ENCODE measurements at places on chromosomes 7 and 10.

DNA sequence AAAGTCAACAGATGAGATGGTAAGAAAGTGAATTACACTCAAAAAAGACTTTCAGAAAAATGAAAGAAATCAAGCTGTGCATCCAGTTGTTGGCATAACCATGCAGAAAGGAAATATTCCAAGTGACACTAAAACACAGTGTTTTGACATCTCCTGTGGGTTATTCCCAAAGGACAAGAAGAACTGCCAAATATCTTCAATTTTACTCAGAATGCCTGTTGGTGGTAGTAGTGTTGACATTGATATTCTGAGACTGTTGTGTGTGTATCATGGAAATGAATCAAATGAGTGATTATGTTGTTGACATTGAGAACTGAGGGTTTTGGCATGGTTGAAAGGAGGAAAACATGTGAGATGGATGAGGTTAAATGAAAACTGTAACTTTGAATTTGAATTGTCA is 196.9 kb downstream of the SH2D4B start:
- no peak for DNase-seq

- DNase-seq, result no peak
Measured at GRCh38 chr10:3357737-3358136, 185.2 kb upstream of the PITRM1 start.

- no peak for DNase-seq
Measured at GRCh38 chr10:2949221-2949947, 118.0 kb upstream of the PFKP start.

GRCh38 chr7:128318691-128319090 is 25.0 kb downstream of the RBM28 start:
- no peak for DNase-seq

GRCh38 chr10:86197166-86197790 is 169.3 kb downstream of the GRID1 start:
- DNase-seq, result no peak

- no peak for DNase-seq
Measured at GRCh38 chr10:105356626-105357025, 715.5 kb downstream of the SORCS3 start.

DNA sequence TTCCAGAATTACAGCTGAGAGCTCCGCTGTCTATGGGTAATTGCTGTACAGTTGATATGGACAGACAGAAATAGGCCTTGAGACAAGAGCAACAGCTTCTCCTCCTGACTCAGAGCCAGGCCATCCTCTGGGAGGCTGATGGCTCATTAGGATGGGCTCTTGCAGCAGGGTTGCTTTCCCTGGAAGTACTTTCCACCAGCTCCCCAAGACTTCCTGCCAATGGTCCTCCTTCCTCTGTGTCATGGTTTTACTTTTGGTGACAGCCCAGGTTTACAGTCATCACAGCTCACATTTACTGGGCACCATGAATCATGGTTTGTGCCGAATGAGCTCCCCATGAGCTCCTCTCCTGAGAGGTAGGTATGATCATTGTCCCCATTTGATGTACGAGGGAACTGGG is 131.8 kb downstream of the HECW1 start:
- no peak for DNase-seq

- DNase-seq, result no peak
Measured at GRCh38 chr7:130971297-130971696, 237.3 kb upstream of the KLF14 start.

- no peak for DNase-seq
Measured at GRCh38 chr10:50325449-50326171, 74.3 kb upstream of the ASAH2 start.

GRCh38 chr10:51743146-51743545 is 43.8 kb upstream of the CSTF2T start:
- DNase-seq, result no peak

DNA sequence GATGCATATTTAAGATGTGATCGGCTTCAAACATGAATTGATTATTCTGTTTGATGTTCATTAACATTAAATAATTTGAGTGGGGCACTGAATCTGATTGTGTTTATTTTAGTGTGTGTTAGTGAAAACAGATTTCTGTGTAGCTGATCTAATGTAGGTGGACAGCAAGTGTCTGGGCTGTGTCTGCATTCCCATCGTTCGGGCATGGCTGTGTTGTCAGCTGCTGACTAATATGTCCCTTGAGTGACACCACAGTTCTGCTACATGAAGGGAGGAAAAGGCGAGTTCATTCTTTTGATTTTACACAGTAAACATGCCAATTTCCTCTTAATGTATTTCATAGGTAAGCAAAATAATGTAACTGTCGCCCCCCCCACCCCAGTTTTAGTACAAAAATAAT is 203.0 kb downstream of the CNTNAP2 start:
- DNase-seq, result no peak

DNA sequence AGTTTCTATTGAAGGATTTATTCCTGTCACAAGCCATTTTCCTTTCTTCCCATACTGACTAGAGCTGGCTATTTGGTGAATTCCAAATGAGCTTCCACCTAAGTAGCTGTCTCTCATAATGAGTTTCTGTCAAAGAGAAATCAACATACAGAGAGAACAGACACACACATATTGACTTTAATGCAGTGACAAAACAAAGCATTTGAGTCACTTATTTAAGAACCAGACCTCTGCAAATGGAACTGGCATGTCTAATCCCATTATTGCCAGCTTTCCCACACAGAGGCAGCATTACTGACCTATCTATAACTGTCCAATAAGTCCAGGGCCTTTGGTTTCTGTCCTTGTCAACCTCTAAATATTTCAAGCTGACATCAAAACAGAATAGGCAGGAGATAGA is 179.3 kb upstream of the CSTF2T start:
- DNase-seq, result no peak

DNA sequence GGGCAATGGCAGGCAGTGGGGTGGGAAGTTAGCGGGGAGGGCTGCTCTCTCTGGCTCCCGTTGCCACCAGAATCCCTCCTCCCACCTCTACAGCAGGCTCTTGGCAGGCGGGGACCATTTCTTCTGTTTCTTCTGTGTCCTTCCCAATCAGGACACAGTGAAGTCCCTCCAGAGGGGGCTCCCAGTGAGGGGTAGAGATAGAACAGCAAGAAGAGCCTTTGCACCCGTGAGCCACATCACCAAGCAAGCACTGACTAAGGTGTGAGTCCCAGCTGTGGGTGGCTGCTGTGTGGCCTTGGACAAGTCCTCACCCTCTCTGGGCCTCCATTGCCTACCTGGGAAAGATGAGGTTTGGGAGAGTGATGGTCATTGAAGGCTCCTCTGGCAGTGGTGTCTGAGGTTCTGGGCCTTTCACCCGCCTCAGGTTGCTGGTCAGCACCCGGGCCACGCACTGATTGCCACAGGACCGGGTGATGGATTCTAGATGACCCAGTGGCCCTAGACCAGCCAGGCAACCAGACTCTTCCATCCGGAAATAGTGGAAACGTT is 26.0 kb upstream of the PCBD1 start:
- no peak for DNase-seq

DNA sequence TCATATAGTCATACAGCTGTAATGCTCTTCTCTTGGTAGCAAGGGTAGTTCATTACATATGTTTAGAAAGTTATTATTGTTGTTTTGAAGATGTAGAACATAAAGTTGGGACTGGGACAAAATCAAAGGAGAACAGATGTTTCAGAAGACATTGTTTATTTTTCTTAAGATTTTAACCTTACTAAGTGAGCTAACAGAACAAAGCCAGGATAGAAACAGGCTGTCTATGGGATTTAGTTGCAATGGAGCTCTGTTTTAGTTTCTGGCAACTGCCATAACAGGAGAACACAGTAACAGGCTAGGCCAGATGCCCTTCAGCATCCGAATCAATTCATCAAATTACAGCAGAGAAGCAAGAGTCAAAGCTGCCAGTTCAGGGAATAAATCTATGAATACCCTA is 382.4 kb downstream of the ARL4A start:
- no peak for DNase-seq

GRCh38 chr10:23065181-23065948 is 30.0 kb upstream of the MSRB2 start:
- DNase-seq, result no peak

Data from activated CD8-positive, alpha-beta memory T cell treated with anti-CD3 and anti-CD28 coated beads for 48 hours (primary cell).